NCI-H1417 treated with DMSO at 0.1 percent for 48 hours (cell line): ENCODE measurements at places on chromosomes 11 and 22.

GRCh38 chr22:43128928-43129424, 14.2 kb downstream of the MCAT start:
- DNase-seq, result no peak

DNA sequence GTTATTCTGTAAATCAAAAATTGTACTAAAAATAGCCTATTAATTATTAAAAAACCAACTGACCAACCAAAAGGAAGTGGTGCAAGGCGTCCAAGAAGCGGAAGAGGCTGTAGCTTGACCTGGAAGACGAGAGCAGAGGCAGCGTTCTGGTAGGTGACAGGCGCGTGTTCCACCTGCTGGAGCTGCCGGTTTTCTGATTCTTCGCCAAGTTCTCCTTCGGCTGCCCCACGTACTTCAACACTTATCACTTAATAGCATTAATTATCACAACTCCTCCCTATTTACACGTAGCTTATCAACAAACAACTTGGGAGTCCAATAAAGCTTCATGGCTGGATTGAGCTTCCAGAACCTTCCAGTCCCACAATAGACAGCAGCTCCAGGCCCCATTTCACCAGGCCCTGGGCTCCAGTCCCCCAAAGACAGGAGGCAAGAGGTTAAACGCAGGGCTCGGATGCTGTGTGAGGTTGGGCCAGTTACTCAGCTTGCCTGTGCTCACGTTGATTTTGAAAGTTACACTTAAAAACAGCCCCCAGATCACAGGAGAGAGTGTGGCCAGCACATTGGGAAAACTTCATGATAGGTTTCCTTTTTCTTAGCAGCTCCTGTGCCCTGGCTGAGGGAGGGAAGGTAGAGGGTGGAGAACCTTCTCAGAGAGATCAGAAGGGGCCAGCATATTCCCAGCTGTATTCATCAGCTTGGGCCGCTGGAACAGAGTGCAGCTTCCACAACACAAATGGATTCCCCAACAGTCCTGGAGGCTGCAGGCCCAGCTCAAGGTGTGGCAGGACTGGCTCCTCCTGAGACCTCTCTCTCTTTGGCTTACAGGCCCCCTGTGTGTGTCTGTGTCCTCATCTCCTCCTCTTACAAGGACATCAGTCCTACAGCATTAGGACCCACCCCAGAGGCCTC, 54.2 kb upstream of the FGF3 start:
- no peak for DNase-seq

DNA sequence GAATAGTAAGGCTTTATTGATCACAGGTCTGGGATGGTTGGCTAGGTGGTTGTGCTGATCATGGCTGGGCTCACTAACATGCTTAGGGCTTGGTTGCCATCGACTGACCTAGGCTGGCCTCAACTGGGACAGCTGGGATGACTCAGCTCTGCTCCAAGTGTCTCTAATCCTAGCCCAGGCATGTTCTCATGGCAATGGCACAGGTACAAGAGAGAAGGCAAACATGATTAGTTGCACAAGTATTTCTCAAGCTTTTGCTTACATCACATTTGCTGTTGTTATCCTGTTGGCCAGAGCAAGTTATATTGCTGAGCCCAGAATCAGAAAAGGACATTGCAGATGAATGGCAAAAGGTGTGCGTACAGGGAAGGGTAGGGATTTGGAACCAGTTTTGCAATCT, 68.5 kb upstream of the SLC35C1 start:
- DNase-seq, result no peak

DNA sequence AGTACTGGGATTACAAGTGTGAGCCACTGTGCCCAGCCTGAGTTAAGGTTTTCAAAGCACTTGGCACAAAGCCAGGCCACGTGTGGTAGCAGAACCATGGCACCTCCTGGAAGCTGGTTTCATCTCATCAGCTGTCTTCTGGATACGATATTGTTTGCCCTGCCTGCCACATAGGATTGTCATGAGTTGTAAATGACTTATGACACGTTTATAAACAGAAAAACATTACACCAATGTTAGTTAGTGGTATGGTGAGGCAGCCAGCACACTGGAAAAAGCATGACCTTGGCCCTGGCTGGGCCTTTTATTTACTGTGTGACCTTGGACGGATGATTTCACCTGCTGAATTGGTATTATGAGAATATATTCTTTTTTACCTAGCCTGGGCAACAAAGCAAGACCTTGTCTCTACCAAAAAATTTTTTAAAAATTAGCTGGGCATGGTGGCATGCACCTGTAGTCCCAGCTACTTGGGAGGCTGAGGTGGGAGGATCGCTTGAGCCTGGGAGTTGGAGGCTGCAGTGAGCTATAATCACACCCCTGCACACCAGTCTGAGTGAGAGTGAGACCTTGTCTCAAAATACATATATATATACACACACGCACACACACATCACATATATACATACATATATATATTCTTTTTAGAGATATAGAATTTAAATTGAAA, 24.0 kb upstream of the MYH9 start:
- no peak for DNase-seq

DNA sequence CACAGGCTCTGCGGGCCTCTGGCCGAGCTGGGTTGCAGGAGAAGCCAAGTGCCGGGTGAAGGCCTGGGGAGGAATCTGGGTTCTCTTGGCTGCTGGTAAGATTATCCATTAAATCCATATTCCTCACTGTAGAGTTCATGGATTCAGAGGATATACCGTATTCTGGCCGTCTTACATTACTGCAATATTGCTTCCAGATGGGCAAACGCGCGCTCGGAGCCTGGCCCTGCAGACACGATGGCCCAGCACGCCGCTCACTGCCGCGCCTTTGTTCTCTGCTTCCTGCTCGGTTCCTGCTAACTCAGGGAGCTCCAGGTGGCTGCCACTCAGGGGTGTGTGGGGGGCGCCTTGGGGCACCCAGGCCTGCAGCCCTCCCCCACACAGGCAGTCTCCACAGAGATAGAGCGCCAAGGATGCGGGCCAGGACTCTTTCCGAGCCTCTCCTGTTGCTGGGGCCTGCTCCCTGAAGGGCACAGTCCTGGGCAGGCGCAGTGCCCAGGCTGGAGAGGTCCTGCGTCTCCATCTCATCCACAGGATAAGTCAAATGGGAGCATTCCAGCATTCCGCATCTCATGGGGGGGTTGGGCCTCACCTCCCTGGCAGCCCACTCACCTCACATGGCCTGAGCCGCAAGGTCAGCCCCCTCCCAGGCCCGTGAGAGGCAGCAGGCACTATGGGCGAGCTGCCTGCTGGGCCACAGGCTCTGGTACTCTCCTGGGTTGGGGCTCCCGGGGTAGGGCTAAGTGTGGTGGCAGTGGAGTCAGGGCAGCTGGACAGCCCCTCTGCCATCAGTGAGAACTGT, 14.1 kb upstream of the KCNQ1OT1 start:
- DNase-seq, result no peak

DNA sequence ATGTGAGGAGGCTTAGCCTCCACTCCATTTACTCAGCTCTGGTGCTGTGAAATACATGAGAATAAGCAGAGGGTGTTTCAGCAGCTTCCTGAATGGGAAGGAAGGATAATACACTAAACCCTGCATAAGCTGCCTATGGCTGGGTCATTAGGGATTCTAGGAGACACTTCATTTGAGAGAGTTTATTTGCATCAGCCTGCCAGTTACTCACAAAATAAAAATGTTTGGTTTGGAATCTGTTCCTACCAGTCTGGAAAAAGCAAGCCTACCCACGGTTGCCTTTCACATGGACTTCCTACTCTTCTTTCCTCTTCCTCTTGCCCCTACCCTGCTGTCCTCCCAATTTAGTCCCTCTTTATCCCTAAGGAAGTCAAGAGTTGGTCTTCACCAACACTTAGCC, 20.5 kb downstream of the SLC1A2 start:
- DNase-seq, result no peak
